ENCODE measurements at places on chromosomes 1 and 21.
A peak's percentile ranks its signal among the peaks of the same experiment; 100 is the strongest.

DNA sequence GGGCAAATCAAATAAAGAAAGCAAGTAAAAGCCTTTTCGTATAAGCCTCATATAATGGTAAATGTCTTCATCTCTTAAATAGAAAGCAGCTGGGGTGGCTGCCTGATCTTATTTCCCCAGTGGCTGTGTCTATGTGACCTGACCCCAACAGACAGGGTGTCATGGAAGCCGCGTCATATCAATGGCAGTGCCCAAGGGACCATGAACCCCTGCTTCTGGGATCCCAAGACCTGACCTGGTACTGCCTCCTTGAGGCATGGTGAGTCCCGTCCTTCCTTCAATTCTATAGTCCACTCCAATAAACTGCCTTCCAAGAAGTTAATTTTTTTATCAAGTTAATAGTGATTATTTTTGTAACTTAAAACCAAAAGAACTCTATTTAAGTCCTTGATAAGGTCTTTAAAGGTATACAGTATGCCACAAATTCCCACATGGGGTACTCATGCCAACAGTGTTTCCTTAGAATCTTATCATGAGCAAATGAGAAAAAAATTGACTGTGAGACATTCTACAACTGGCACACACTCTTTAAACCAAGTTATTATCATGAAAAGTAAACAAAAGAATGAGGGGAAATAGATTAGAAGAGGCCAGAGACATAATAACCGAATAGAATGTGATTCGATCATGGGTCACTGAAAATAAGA is 104.6 kb downstream of the ADSS2 start:
- DNase-seq: no peak

- no peak for DNase-seq
These were observed 104.8 kb downstream of the GDAP2 start for GRCh38 chr1:117824616-117825015.

- no peak for DNase-seq
These were observed 35.8 kb upstream of the CCN1 start for GRCh38 chr1:85544689-85545215.

DNA sequence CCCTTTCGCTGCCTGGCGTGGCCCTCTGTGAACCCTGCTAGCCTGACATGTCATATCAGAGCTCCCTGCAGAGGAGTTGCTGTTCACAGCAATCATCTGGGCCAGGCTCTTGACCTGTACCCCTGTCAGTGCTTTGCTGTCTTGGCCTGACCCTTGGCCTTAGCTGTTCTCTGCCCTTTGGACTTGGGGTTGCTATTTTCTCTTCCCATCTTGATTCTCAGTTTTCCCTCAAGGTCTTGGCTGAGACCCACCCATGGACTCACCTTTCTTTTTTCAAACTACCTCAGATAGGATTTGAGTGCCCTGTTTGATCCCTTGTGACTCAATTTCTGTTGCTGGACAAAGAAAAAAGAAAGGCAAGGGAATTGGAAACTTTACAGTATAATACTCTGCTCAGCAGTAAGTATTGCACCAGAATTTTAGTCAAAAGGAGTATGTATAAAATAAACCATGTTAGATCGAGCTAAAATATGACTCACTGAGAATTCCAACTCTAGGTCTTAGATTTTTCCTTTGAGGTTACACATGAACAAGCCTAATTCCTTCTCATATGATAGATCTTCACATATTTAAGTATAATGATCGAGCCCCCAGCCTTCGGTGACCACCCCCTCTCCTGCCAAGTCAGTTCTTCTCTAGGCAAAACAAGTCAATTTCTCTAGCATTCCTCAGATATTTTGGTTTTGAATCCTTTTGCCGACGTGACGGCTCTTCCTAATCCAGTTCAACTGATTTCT is 110.5 kb downstream of the NGF start:
- no peak for DNase-seq

GRCh38 chr1:86775395-86775794 is 71.0 kb downstream of the SH3GLB1 start:
- DNase-seq: no peak

DNA sequence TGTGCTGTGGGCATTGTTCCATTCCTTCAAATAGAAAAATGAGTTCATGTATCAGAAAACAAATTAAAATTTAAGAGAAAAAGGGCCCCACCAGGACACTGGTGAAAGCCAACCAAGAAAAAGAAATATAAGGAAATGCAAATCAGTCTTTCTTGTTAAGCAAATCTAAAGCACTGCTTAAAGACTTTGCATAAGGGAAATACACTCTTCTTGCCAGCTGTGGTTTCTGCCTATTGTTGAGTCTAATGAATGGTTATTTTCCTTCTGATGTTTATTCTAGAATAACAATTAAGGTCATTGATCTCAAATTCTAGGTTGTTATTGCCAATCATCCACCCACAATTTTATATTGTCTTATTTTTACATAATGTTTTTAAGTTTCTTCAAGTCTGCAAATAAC is 158.6 kb upstream of the SNX7 start:
- DNase-seq: no peak

- peak; percentile 45 for DNase-seq
These were observed 1.3 kb downstream of the ABCG1 start for GRCh38 chr21:42220138-42220701.

DNA sequence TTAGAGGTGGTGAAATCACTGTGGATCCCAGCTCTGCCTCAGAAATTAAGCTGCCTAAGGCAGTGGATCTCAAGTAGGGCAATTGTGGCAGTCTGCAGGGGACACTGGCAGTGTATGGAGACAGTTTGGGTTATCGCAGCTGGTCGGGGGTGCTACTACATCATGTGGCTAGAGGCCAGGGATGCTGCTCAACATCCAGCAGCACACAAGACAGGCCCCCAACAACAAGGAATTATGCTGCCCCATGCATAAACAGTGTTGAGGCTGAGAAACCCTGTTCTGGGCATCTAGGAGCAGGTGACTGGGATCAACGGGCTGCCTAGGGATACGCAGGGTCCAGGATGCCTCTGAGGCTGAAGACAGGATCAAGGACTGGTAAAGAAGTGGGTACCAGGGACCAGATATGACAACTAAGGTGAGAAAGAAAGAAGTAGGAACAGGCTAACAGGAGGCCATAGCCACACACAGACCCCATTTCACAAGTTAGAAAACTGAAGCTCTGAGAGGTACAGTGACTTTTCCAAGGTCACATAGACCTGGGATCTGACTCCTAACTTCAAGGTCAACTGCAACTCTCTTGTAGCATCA is 8.7 kb downstream of the BATF3 start:
- no peak for DNase-seq

DNA sequence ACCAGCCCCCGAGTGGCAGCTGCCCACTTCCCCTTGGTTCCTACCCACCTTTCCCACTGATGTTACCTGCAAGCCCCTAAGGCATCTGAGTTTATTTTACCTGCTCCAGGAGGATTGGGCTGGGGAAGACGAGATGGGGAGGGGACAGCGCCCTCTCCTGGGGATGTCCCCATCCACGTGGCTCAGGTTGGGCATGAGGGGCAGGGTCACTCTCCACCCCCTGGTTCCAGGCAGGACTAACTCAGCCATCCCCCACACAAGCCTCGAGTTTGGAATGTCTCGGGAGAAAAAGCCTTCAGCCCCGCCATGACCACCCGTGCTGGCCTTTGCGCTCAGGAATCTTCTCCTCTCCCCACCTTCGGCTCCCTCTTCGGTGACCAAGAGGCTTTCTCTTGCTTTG is 90.0 kb downstream of the ARHGEF10L start:
- DNase-seq: no peak

DNA sequence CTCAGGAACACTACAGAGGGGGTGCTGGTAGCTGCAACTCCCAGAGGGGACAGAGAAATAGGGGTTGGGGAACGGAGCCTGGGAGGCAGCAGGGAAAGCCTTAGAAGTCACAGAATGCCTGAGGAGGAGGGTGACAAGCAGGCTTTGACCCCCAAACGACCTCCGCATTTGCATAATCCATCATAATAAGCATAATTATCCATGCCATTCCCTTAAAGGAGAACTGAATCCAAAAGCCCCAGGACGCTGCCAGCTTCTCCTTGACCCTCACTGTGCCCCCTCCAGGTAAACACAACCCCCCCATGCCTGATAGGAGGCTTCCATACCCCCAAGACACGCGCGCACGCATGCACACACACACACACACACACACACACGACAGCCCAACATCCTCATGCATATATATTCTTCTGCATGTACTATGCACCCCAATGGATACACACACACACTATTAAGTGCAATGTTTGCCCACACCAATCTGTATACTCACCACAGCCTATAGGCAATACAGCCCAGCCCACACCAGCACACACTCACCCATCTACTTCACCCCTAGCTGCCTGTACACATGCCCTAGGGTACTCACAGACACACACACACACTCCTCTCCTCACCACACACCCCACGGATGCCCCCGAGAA is 27.8 kb downstream of the SDC3 start:
- no peak for DNase-seq

GRCh38 chr1:106747232-106747631 is 309.2 kb upstream of the PRMT6 start:
- no peak for DNase-seq

DNA sequence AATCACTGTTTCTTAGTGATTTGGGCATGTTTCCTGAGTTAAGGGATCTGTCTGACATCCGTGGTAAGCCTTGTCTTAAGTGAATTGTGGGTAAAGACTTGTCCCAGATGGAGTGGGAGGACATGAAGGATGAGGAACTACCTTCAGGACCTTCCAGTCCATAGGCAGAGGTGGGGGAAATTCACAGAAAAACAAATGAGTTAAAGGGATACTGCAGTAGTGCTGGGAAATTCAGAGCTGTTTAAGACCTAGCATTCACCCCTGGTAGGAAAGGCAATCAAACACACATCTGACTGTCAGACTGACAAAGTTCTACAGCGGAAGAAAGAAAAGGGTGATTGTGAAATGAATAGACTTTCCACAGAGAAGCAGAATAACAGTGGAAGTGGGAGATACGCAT is 3.0 kb downstream of the GNAT2 start:
- DNase-seq: no peak

GRCh38 chr1:49854741-49855140 is 169.0 kb downstream of the AGBL4 start:
- no peak for DNase-seq

DNA sequence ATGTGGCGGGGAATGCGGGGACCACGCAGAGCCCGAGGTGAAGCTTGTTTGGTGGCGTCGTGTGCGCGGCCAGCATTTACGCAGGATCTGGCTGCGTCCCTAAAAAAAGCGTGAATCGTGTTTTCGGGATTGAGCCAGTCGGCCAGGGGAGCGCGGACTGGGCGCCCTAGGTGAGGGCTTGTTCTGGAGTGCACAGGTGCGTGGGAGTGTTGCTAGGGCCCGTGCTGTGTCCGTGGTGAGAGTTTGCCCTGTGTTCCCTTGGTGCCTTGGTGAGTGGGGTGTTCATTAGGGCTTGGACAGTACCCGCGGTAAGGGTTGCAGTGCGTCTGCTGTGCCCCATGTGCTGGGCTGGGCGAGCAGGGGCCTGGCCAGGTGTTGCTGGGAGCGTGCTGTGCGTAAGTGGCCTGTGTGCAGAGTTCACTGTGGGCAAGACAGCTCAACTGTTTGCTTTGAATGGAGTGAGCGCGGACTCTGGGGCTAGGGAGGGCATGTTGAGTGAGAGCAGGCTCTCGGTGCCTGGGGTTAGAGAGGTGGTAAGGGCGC is 673 bp downstream of the CD46 start:
- DNase-seq: no peak

DNA sequence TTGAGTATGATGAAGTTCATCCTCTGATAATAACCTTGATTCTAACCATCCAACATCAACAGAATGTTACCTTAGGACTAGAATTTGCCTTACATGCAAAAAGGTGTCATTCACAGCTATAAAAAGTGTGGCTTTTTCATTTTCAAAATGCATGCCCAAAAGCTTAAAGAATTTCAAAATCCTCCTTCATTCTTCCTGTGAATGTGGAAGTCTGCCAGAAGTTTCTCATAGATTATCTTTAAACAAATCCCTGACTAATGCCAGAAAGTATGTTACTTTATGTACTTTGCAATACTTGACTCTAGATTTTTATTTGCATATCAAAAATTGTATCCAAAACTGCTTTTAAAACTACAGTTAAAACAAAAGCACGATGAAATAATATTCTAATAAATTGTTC is 270.6 kb upstream of the ZRANB2 start:
- no peak for DNase-seq

GRCh38 chr1:19437891-19438294 is 47.4 kb downstream of the CAPZB start:
- DNase-seq: no peak

- peak; percentile 92 for DNase-seq
These were observed 15.8 kb upstream of the TAS1R2 start for GRCh38 chr1:18875107-18875795.

- DNase-seq: peak; percentile 70
These were observed 13.8 kb downstream of the PARK7 start for GRCh38 chr1:7975212-7975865.
